ENCODE measurements at places on chromosomes 3 and 15.

DNA sequence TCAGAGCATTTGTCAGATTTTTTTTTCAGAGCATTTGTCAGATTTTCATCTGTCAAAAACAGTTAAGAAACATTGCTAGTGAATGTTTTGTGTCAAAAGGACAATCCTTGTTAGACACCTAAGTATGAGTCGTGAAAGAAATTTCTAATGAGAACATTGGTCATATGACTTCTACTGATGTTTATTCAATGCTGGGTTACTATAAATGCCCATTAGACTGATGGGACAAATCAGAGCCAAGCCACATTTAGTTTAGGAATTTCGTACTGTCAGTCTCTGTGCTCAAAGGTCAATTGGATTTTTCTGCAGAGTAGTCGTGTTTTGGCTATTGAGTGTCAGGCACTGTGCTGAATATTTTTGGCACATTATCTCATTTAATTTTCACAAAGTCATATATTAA lies 31.6 kb downstream of the TSC22D2 start:
- no peak for DNase-seq

GRCh38 chr15:100263031-100263430 lies 78.7 kb downstream of the ADAMTS17 start:
- DNase-seq: no peak

GRCh38 chr3:193776626-193777358 lies 183.8 kb downstream of the OPA1 start:
- no peak for DNase-seq

DNA sequence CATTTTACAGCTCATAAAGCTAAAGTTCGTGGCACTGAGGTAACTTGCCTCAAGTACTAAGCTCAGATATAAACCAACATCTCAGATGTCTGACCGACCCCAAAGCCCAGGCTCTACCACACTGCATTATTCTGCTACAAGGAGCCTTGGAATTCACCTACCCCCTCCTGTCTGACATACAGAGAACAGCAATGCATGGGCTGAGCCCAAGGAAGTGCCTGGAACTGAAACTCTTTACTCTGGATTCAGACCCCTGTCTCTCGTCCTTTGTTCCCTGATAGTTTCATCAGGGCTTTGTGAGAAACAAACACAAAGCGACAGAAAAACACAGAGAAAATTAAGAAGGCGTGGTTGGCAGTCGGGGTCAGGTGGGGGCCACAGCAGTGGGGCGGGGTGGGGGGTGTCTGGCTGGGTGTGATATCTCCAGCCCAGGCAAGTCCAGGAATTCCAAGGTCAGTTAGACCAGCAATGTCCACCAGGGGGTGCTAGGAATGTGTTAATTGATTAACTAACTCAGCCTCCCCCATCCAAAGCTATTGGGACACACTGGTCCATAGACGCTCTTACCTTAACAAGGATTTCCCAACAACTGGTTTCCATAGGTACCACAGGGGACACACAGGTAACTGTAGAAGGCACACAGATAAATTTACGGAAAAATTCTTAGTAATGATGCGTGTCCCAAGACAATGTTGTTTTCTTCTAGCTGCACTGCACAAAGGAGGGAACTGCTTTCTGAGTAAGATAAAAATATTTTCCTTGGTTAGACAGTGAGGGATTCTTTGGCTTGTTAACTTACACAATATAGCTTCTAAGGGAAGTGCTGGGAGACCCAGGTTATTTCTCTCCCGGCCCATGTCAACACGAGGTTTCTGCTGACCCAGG lies 18.8 kb upstream of the SSUH2 start:
- DNase-seq: peak; percentile 8

DNA sequence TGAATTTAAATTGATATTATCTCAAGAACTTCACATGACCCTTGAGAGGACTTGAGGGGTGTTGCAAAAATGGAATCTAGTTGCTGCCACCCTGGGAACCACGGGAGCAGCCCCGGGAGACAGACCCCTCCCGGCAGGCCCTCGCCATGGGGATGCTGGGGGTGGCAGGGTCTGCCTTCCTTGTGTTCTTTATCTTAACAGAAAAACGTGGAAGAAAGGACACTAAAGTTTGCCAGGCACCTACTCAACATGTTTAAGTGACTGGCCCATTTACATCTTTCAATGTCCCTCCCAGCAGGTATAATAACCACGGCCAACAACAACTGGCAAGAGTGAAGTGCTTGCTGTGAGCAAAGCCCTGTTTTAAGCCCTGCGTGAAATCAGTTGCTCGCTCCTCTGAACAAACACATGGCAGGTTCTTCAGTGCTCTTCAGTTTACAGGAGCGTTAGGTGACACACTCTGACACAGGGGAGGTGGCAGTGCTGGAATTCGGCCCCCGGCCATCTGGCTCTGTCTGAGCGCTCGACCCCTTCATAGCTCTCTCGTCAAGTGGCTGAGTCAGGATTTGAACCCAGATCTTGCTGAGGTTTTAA lies 112.5 kb downstream of the ASB7 start:
- no peak for DNase-seq

DNA sequence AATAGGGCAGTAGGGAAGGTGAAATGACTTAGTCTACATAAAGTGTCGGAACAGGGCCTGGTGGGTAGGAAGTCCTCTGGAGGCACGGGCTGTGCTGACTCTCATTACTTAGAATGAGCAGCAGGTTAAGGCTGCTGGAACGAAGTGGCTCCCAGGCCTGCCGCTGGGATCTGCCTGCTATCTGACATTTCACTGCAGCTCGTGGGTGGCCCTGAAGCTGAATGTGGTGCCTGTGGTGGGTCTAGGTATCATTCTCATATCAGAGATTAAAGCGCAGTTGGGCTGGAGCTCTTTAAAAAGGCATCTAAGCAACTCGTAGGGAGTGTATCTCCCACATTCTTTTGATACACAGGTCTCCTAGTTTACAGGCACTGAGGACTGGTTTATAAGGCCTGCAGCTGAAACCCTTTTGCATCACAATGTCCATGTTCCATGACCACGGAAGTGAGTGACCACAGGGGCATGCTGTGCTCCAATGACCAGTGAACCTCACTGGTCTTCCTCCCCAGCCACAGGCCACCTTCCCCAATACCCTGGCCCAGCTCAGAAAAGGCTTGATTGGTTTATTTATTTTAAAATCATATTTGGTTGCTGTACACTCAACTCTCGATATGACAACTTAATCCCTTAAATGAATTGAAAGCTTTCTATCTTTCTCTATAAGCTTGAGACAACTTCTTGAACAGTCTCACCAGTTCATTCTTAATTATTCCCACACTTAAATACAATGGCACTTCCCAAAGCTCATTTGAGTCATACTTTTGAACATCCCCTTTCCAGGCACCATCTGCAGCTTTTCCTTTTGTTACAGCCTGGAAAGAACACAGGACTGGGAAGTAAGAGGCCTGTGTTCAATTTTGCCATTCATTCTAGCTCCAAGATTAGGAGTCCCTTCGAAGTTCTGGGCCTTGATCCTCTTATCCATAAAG lies 19.0 kb downstream of the ADAMTS9 start:
- no peak for DNase-seq

GRCh38 chr3:177345973-177346503 lies 148.8 kb upstream of the TBL1XR1 start:
- DNase-seq: no peak

DNA sequence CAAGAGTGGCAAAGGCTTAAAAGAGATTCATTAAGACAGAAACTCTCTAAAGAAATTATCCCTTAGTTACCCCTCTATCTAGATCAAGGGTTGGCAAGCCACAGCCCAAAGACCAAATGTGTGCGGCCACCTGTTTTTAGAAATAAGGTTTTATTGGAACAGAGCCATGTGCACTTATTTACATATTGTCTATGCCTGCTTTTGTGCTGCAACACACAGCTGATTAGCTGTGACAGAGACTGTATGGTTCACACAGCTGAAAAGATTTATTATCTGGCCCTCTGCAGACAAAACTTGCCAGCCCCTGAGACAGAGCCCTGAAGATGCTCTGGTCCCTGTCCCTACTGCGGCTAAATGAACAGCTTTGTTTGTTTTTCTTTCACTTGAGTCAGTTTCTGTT lies 88.1 kb downstream of the ADAMTS9 start:
- DNase-seq: no peak

- no peak for DNase-seq
Measured at GRCh38 chr3:157265931-157266330, 106.0 kb upstream of the CCNL1 start.

GRCh38 chr3:119643528-119643927 lies 16.9 kb downstream of the POPDC2 start:
- no peak for DNase-seq

- DNase-seq: no peak
Measured at GRCh38 chr15:70702584-70702983, 60.8 kb downstream of the UACA start.

GRCh38 chr15:101368861-101369642 lies 74.0 kb upstream of the SNRPA1 start:
- DNase-seq: no peak

- no peak for DNase-seq
Measured at GRCh38 chr3:9615003-9615628, 34.2 kb upstream of the MTMR14 start.

DNA sequence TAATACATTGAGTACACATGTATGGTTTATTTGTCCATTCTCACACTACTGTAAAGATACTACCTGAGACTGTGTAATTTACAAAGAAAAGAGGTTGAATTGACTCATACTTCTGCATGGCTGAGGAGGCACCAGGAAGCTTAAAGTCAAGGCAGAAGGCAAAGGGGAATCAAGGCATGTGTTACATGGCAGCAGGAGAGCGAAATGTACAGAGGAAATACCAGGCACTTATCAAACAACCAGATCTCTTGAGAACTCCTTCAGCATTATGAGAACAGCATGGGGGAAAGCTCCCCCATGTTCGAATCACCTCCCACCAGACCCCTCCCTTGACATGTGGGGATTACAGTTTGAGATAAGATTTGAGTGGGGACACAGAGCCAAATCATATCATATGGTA lies 666.3 kb downstream of the ZBBX start:
- DNase-seq: no peak

DNA sequence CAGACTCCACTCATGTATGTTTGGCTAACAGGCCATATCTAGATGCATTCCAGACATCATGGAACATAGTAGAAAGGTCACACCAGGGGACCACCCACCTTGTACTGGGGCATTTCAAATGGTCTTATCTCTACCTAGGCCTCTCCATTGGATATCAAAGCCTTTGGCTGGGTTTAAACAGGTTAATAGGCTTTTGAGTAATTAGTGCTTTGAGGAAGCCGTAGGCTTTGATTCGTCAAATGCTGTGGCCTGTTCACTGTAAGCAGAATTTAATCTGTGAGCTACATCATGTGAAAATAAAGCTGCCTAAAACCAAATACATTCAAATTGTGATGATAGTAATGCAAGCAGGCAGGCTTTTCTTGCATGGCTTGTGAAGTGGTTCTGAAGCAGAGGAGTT lies 129.5 kb downstream of the ST8SIA2 start:
- DNase-seq: no peak

DNA sequence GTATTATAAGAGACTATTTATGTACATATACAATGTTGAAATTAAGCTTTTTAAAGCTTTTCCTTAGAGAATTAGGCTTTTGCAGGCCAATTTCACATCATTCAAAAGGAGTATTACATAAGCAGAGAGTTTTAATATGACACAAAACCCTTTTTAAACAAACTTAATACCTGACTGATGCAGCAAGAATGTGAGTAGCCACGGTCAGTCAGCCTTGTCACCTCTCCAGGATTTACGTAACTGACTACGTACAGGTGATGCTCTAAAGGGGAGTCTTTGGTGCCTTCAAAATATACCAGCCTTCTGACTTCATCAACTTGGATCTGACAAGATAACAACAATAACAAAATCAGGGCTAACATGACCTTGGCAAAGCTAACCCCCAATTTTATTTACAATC lies 44.2 kb upstream of the IGDCC4 start:
- DNase-seq: no peak

All from NCI-H1930 (cell line).